ENCODE measurements at places on chromosomes 6 and 20.

DNA sequence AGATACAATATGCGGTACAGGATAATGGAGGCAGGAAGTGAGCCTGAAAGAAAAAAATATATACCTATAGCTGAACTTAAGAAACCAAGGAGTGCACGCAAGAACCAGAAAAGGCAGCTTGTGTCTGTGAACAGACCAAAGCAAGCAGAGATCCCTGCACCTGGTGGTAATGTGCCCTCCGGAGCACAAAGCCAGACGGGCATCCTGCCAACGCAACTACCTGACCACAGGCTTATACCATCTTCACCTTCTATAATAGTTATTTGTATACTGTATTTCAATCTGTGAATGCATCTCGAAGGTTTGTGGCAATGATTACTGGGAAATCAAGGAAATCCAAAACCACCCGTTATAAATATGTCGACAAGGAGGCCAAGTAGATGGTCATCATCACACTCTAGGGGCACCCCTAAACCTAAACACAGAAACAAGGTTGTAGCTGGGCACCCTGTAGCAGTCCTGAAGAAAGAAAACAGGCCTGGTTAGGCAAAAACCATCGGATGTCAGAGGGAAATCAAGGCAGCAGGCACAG, 801 bp downstream of the FBXL4 start:
- peak; percentile 57 for DNase-seq

- no peak for DNase-seq
Observed at GRCh38 chr6:103011605-103012004, 1618.1 kb downstream of the GRIK2 start.

DNA sequence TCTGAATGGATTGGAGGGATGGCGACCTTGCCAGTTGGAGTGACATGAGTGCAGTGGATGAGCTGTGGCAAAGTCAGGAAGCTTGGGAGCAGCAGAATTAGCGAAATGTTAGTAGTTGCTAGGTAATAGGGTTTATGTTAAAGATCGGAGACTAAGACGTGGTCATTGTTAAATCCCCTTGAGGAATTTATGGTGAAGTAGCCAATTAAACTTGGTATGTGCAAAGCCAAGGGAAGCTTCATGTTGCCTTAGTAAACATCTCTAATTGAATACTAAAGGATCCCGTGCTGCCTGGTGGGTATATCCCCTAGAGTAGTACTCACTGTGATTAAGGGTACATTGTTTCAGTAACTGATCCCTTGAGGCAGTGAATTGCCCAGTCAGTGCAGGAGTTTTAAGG, 106.0 kb downstream of the PRIM2 start:
- no peak for DNase-seq

DNA sequence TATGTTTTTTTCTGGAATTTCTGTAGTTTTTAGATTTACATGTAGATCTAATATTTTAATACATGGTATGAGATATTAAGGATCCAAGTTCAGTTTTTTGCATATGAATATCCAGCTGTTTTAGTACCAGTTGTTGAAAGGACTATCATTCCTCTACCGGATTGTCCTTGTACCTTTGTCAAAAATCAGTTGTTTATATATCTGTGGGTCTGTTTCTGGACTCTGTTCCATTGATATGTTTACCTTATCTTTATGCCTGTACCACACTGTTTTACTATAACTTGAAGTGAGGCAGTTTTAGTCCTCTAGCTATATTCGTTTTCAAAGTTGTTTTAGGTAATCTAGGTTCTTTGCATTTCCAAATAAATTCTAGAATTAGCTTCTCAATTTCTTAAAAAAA, 47.7 kb downstream of the CBFA2T2 start:
- no peak for DNase-seq

DNA sequence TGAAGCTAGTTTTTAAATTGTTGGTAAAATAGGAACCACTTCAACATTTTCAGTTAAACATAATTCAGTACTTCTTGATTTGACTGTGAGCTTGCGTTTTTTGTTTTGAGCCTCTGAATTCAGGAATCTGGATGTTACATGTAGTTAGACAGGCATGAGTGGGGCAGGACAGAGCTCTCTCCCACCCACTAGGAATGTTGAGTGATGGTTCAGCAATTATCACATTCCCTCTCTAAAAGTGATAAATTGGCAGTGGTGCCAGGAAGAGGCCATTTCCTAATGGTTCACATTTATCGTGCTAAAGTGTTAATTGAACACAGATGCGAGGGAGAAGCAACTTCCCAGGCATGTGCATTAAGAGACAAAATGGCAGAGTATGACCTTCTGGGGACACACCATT, 465.5 kb upstream of the HTR1E start:
- DNase-seq = no peak

GRCh38 chr20:6277661-6278240, 154.9 kb upstream of the FERMT1 start:
- no peak for DNase-seq

- DNase-seq = peak; percentile 78
Observed at GRCh38 chr6:147534116-147534860, 25.8 kb downstream of the SAMD5 start.

- no peak for DNase-seq
Observed at GRCh38 chr6:11773581-11773980, 5.0 kb downstream of the ADTRP start.

GRCh38 chr6:47476781-47477496, 650 bp upstream of the CD2AP start:
- peak; percentile 67 for DNase-seq

DNA sequence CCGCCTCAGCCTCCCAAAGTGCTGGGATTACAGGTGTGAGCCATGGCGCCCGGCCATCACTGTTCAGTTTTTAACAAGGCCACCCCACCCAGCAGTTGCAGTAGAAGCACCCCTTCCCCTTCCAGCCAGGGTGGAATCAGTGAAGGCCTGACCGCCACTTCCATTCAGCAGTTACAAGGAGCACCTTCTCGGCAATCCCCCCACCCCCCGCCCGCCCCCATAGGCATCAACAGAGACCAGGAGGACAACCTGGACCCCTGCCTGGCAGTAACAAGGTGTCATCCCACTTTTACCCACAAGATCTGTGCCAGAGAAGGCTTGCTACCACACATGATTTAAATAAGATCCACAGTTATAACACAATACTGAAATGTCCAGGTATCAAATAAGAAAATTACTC, 23.1 kb downstream of the NCR2 start:
- no peak for DNase-seq

- no peak for DNase-seq
Observed at GRCh38 chr6:161635975-161636374, 362.1 kb upstream of the AGPAT4 start.

DNA sequence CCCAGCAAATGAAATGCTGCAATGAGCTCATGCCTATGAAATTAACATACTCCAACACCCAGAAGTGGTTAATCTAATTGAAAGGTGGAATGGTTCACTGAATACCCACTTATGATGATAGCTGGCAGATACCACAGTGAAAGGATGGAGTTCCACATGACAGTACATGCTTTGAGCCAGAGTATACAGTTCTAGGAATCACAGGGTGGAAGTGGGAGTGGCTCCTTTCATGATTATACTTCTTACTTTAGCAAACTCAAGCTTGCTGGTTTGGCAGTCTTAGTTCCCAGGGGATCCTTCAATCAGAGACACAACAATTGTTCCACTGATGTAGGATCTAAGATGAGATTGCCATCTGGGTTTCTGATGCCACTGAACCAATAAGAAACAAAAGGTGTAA, 21.5 kb downstream of the CD164 start:
- DNase-seq = no peak

DNA sequence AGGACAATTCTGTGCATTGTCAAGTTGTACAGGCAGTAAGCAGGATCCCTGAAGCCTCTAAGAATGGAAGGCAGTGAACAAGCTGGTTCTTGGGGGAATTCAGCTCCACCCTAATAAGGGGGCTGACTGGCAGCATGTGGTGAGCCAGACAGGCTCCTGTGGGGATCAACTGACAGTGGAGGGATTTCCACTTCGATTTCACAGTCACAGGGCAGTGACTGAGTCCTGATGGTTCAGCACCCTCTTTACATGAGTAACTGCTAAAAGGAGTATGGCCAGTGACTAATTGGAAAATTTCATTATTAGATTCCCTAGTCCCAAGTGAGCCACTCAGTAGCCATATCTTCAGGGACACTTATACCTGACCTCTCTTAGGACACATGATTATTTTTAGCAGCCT, 78.4 kb downstream of the NDUFAF5 start:
- no peak for DNase-seq

GRCh38 chr20:35952480-35953386, 1.6 kb downstream of the SCAND1 start:
- DNase-seq = peak; percentile 32

- no peak for DNase-seq
Observed at GRCh38 chr6:125752773-125753172, 3.3 kb downstream of the HEY2 start.

GRCh38 chr6:90256698-90257485, 39.8 kb downstream of the BACH2 start:
- DNase-seq = no peak

DNA sequence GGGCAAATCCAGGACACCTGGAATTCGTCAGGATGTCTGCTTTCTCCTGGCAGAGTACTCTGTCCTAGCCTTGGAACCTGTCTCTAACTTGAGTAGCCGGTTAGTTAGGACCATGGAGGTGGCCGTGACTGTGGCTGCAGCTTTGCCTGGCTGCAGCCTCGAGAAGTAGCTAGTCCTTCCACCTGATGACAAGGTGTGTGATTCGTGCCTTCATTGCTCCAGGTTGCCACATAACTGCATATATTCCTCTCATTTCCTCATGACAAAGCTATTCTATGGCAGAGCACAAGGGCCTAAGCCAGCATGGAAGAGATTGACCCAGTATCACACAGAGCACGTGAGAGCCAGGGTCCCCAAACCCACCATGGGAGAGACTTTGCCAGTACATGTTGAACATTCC, 39.8 kb upstream of the KIF25 start:
- no peak for DNase-seq

DNA sequence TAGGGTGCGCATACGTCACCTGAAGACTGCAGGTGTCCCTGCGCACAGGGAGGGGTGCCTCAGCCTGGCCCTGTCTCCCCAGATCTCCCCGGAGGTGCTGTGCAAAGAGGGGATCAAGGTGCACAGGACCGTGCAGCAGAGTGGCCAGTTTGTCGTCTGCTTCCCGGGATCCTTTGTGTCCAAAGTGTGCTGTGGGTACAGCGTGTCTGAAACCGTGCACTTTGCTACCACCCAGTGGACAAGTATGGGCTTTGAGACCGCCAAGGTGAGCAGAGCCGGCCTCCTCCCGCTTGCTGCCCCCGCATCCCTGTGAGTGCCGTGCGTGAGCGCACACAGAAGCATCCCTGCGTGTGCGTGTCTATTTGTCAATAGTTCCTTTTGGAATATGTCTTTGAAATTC, 150.7 kb downstream of the DTNBP1 start:
- DNase-seq = no peak

DNA sequence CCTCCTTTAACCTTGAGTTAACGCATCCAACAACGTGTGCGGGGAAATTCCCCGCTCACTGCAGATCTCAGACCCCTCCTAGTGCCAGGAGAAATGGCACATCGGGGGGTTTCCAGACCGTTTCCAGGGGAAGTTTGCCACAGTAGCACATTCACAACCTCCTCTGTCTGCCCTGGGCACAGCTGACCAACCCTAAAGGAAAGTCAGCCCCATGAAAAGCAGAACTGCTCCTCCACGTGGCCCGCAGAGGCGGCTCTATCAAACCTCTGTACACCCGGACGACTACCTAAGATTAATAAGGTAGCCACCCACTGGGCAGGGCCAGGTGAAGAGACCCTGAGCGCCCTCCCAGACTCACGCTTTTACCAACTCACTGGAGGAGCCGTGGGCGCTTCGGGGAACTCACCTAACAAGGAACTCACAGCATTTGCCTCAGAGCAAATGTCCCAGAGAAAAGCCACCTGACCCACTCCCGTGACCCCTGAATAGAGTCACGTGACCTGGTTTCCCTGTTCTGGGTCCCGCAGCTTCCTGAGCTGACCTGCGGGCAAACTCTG, 93.1 kb downstream of the PRND start:
- no peak for DNase-seq

DNA sequence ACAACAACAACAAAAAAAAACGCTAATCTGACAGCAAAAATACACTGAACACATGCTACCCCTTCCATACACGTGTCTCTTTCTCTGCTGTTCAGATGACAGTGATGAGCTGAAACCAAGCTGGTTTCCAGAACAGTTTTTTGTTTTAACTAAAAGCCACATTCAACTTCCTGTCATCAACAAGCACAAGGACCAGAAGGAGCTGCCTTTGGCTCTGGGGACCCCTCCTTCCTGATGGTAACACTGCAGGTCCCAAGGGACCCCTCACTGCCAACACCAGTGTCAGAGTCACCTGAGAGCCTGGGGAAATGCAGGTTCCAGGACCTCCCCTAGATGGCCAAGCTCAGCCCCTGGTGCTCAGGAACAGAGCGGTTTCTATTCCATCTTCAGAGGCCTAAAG, 6.0 kb downstream of the CST7 start:
- no peak for DNase-seq

- DNase-seq = no peak
Observed at GRCh38 chr20:45154183-45154582, 20.5 kb upstream of the PI3 start.

DNA sequence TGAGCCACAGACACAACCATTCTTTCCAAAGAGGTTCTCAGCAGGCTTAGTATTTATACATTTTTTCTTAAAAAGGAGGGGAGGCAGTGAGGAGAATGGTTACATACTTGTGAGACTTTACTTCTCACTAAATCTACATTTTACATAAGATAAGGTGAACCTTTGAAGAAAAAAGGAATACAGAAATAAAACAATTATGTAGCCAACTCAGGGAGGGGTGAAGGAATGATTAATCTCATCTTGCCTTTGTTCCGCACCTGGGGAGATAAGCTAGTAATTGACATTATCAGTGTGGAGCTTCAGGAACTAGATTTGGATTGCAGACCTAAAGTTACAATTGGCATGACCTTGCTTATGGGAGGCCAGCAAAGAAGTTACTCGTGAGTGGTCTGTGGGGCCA, 221.8 kb upstream of the GGTLC1 start:
- no peak for DNase-seq

GRCh38 chr20:62143957-62144825, 622 bp downstream of the SS18L1 start:
- peak; percentile 63 for DNase-seq

DNA sequence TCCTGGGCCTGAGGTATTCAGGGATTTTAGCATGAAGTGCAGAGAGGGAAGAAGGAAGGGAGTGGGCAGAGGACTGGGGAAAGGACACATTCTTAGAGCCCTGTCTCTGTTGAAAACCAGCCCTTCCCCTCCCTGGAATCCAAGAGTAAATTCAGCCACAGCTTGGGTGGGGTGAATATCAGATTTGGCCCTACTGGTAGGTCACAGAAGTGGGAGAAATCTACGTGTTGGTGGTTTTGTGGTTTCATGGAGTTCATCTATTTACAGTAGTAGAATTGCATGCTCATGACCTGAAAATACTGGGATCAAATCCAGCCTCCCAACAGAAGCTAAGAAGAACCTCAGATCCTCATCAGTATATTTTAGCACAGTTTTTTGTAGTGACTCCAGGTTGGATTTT, 404.4 kb downstream of the BMP2 start:
- DNase-seq = no peak

DNA sequence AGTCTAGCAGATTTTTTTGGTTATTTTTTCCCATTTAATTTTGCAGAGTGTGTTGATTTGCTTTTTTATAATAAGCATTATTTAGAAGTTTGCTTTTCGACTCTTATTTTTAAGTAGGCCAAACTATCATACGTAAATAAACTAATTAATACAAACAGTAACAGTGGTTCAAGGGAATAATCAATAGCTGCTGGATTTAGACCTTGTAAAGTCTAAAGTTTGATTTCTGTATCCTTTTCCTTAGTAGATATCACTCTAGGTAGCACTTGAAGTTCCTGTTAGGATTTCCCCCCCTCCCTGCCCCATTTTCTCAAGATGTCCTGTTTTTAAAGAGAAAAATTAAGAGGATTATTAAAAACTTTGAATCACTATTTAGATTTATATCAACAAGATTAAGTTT, 136.1 kb downstream of the B3GAT2 start:
- DNase-seq = no peak

Data from Caki2 (cell line).